ENCODE measurements at places on chromosomes 13 and 19.

DNA sequence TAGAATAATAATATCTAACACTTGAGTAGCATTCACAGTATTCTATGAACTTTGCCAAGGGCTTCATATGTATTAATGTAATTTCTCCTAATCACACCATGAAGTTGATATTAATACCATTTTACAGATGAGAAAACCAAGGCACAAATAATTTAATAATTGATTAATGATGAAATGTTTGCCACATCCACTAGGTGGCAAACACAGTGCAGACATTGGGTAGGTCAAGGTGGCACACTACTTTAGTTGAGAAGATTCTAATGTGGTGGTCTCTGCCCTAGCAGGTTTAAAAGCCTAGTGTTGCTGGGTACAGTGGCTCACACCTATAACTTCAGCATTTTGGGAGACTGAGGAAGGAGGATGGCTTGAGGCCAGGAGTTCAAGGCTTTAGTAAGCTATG, 412.4 kb downstream of the SUCLA2 start:
- no peak for DNase-seq

- DNase-seq = no peak
Observed at GRCh38 chr13:73635166-73635787, 498.9 kb downstream of the KLF12 start.

- DNase-seq = no peak
Observed at GRCh38 chr13:113627136-113627535, 30.9 kb downstream of the ATP4B start.

GRCh38 chr13:65966991-65967451, 1263.1 kb downstream of the PCDH9 start:
- DNase-seq = peak; percentile 44

DNA sequence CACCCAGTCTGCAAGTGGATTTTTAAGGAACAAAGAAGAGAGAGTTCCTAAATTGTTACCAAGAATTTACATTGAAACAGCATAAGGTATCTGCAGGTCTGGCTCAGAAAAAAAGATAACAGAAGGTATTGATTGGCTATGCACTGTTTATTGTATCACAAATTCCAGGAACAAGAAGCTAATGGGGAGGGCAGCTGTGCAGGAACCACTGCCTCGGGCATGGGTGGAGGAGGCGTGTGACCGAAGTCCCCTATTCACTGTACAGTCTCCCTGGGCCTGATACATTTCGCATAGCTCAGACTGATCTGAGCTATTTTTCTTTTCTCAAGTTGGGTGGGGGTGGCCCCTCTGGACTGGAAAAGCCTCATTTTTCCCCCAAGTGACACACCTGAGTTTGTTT, 11.7 kb downstream of the NECTIN2 start:
- DNase-seq = no peak

GRCh38 chr19:41265395-41266153, 1.4 kb downstream of the HNRNPUL1 start:
- peak; percentile 14 for DNase-seq

DNA sequence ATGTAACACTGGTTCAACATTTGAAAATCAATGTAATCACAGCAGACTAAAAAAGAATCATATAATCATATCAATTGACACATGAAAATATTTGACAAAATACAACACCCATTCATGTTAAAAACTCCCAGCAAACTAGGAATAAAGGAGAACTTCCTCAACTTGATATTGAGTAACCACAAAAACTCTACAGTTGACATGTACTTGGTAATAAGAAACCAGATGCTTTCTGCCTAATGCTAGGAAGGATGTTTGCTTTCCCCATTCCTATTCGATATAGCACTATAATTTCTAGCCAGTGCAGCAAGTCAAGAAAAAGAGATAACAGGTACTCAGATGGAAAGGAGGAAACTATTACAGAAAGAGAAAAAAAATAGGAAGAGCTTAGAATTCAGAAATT, 26.9 kb downstream of the UFM1 start:
- DNase-seq = no peak

- DNase-seq = no peak
Observed at GRCh38 chr13:40275636-40276035, 390.8 kb downstream of the FOXO1 start.

DNA sequence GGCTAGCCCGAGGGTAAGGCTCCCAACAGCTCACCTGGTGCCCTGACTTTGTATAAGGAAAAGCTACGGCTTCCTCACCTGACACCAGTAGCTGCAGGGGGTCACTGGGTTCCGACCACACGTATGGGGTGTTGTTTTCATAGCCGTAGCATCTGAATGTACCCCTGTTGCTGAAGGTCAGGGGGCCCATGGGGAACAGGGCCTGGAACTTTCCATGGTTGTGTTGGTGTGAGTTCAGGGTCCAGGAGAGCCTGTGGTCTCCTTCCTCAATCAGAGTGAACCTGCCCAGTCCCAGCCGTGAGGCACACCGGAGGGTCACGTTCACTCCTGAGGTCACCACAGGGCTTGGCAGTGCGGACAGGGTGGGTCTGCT, 1.1 kb downstream of the LILRA4 start:
- no peak for DNase-seq

DNA sequence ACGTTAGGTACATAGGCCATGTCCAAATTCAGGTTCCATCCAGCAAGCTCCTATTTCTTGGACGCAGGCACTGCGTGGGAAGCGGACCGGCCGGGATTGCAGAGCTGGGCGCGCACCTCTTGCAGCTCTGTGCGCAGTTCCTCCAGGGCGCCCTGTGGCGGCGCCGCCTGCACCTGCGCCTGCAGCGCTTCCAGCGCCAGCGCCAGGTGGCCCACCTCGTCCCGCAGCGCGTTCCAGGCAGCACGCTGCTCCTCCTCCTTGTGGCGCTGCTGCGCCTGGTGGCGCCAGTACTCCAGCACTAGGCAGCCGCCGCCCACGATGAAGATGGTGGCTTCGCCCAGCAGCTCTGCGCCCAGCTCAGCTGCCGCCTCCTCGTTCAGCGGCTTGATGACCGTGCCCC, 31.1 kb downstream of the OPA3 start:
- DNase-seq = no peak

- DNase-seq = no peak
Observed at GRCh38 chr13:32409001-32409313, 19.0 kb downstream of the N4BP2L1 start.

DNA sequence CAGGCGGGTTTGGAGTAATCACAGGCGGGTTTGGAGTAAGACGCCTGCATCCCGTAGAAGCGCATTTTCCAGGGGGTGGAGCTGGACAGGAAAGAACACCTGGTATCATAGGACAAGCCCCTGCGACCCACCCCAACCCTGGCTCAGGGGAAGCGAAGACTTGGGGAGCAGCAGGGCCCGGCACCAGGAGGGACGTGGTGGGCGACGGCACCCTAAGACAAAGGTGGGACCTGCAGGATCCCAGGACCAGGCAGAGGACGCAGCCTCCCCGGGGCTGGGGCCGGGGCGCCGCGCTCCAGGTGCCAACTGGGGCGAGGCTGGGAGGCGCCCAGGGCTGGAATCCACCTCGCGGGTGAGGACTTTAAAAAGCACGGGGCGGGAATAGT, 520 bp downstream of the ZNF600 start:
- DNase-seq = no peak

- no peak for DNase-seq
Observed at GRCh38 chr19:31572976-31573298, 223.7 kb upstream of the TSHZ3 start.

GRCh38 chr13:26518451-26518959, 39.0 kb upstream of the WASF3 start:
- no peak for DNase-seq

DNA sequence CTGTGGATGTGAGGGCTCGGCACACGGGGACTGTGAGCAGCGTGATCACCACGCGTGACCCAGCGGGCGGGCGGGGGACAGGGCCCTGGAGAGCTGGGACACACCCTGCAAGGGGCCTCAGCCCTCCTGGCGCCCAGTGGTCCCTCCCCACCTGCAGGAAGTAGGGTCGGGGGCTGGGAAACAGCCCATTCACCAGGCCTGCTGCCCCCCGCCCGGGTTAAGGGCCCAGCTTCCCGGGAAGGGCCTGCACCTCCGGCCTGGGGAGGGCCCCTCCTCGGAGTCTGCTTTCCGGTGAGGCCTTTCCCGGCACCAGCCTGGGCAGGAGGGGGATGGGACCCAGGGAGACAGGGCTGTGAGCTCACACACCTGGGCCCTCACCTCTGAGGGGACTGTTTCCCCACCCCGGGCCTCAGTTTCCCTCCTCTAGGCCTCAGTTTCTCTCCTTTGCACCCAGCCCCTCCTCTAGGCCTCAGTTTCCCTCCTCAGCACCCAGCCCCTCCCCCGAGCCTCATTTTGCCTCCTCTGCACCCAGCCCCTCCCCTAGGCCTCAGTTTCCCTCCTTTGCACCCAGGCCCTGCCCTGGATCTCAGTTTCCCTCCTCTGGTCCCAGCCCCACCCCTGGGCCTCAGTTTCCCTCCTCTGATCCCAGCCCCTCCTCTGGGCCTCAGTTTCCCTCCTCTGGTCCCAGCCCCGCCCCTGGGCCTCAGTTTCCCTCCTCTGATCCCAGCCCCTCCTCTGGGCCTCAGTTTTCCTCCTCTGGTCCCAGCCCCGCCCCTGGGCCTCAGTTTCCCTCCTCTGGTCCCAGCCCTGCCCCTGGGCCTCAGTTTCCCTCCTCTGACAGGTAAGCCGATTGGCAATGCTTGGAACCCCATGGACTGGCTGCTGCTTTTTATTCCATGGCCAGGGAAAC, 1.9 kb upstream of the MADCAM1 start:
- no peak for DNase-seq

DNA sequence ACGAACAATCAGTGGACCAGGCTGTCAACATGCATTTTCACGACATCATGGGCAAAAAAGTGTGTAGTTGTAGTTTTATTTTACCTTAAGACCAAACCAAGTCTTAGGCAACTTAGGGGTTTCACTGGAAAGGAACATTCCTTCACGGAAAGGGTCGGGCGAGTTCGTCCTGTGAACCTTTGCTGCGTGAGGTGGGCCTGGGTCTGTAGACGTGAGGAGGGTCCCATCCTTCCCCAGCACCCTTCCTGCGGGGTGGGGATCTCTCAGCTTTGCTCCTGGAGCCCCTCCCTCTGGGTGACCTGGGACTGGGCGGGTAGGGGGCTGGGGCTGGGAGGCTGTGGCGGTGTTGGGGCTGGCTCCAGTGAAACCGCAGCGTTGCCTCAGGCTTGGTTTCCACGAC, 12.3 kb upstream of the RPS15 start:
- no peak for DNase-seq

- no peak for DNase-seq
Observed at GRCh38 chr13:45521297-45521696, 56.6 kb downstream of the COG3 start.

- peak; percentile 12 for DNase-seq
Observed at GRCh38 chr13:113951246-113951999, 22.5 kb downstream of the C13orf46 start.

DNA sequence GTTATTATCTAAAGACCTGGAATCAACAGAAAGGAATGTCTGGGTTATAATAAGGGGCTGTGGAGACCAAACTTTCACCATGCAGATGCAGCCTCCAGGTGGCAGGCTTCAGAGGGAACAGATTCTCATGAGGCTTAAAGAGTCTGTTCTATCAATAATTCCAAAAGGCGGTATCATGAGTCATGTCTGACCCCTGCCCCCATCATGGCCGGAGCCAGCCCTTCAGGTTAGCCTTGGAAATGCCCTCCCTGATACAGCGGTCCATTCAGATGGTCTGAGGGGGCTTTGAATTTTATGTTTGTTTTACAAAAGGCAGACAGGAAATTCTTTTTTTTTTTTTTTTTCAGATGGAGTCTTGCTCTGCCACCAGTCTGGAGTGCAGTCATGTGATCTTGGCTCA, 21.7 kb upstream of the LAMP1 start:
- DNase-seq = no peak

GRCh38 chr19:13056052-13056660, 46.5 kb downstream of the LYL1 start:
- DNase-seq = no peak

- DNase-seq = no peak
Observed at GRCh38 chr13:20359335-20359734, 127.2 kb upstream of the GJB6 start.

DNA sequence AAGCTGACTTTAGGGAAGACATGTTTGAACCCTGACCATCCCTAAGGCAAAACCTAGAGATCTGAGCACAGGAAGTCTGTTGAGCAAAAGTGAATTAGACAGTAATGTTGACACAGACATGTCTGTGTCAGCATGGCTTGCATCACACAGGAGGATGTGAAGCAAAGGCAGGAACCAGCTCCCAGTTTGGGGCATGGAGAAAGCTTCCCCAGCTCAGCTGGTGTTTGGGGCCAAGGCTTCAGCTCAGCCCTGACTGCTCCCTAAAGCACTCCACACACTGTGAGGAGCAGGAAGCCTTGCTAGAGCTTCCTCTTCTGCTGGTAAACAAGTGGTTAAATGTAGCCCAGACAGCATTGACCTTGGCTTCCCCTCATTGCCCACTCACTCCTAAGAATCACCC, 153.8 kb upstream of the UBL3 start:
- DNase-seq = peak; percentile 54

- DNase-seq = no peak
Observed at GRCh38 chr13:30743319-30744055, 8.1 kb downstream of the ALOX5AP start.

- no peak for DNase-seq
Observed at GRCh38 chr13:19959141-19959830, 759 bp downstream of the ZMYM2 start.

DNA sequence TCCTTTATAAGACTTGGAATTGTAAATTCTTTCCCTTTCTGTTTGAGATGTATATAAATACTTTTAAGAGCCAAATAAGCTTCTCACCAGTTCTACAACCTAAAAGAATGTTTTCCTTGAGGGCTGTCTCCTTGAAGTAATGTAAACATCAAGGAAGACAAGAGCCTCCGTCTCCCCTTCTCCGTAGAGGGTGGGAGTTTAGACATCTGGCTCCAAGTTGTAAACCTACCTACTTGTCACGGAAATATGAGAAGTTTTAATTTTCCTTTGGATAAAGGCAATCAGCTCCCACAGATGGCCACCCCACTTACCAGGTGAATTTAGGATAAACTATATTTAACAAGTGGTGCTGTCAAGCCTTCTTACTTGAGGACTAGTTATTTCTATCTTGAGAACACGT, 237.9 kb downstream of the NALCN start:
- DNase-seq = no peak

GRCh38 chr19:8501981-8502380, 459 bp downstream of the PRAM1 start:
- peak; percentile 29 for DNase-seq

DNA sequence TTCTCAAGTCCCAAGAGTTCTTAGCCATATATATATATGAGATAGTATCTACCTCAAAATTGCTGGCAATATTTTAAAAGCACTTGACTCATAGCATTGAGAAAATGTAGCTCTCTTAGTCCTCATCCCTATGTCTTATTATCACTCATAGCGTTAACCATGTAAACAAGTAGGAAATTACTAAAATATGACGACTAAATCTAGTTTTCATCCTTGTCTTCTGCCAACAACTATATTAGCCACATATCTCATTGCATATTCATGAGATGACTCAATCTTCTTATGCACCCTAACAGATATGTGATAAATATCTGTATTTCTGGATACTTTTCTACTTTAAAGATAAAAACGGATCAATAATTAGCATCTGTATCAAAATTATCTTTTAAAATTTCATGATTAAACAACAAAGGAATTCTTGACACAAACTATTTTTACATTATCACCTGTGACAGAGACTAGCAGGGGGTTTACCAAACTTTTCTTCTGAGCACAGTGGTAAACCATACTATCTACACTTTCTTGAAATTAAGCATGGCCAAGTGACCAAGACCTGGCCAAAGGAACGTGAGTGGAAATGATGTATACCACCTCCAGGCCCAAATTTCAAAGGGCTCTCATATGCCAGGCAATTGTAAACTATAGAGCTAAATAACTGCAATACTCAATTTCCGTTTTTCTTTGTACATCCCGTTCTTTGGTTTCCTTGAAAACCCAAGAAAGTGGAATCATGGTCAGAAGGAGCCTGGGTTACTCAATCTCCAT, 45.7 kb downstream of the ZC3H13 start:
- DNase-seq = no peak

Data from HL-60 (cell line).